ENCODE measurements at places on chromosomes 12 and 14. TPM values are rescaled to one million over a fixed set of nuclear protein-coding genes. Genes with fewer than 3 reads are reported as not detected.

TRHDE gene
- 21.4 TPM for total RNA-seq

B4GALNT1 gene
- 3.6 TPM for total RNA-seq

AQP2 gene
- total RNA-seq, result not detected

RERG gene
- 38.4 TPM for total RNA-seq

PLEKHD1 gene
- 0.11 TPM for total RNA-seq

P3H3 gene
- total RNA-seq, result 40.1 TPM

LTBP2 gene
- 26.7 TPM for total RNA-seq

TAS2R9 gene
- total RNA-seq, result 0.37 TPM

ASB2 gene
- total RNA-seq, result 32.3 TPM

CD163 gene
- total RNA-seq, result 19.1 TPM

MYO1H gene
- total RNA-seq, result not detected

RIPK3 gene
- total RNA-seq, result 4.4 TPM

ETNK1 gene
- total RNA-seq, result 84.3 TPM

AHSA1 gene
- total RNA-seq, result 66.2 TPM

RALGAPA1 gene
- 209 TPM for total RNA-seq

CCDC184 gene
- total RNA-seq, result 0.85 TPM

HRK gene
- 0.53 TPM for total RNA-seq

RPS6KL1 gene
- 2.4 TPM for total RNA-seq

DCN gene
- total RNA-seq, result 3,503 TPM

DPF3 gene
- 2.2 TPM for total RNA-seq

MFAP5 gene
- total RNA-seq, result 244 TPM

LRP1-AS gene
- total RNA-seq, result not detected

TDP1 gene
- 20.5 TPM for total RNA-seq

P2RX2 gene
- not detected for total RNA-seq

KLRC2 gene
- 0.37 TPM for total RNA-seq

COCH gene
- 4.2 TPM for total RNA-seq

ABHD12B gene
- not detected for total RNA-seq

NDUFA9 gene
- total RNA-seq, result 66.1 TPM

SLC6A12 gene
- 0.21 TPM for total RNA-seq

GRIP1 gene
- 9.8 TPM for total RNA-seq

CHST11 gene
- 4.7 TPM for total RNA-seq

PTHLH gene
- 13.7 TPM for total RNA-seq

SLCO1A2 gene
- not detected for total RNA-seq

SSTR1 gene
- 0.37 TPM for total RNA-seq

IGFBP6 gene
- total RNA-seq, result 39.8 TPM

POTEG gene
- total RNA-seq, result not detected

RAB3IP gene
- total RNA-seq, result 19.5 TPM

RD3L gene
- not detected for total RNA-seq

SLC41A2 gene
- total RNA-seq, result 27.5 TPM

PELI2 gene
- 15.9 TPM for total RNA-seq

PRIMA1 gene
- 1.3 TPM for total RNA-seq

VDR gene
- 0.79 TPM for total RNA-seq

HOTAIR gene
- total RNA-seq, result 1.1 TPM

LACRT gene
- not detected for total RNA-seq

POLE2 gene
- total RNA-seq, result 25.5 TPM

RHOJ gene
- total RNA-seq, result 36.9 TPM

Measured in urinary bladder (tissue), 4 donors.